ENCODE measurements at places on chromosomes 11 and 22. TPM values are rescaled to one million over a fixed set of nuclear protein-coding genes. Genes with fewer than 3 reads are reported as not detected.

The MFRP gene
- not detected for total RNA-seq

The MOV10L1 gene
- not detected for total RNA-seq

The CEP57 gene
- 53.7 TPM for total RNA-seq

The CCDC116 gene
- 0.19 TPM for total RNA-seq

The LINC01488 gene
- not detected for total RNA-seq

The PHLDA2 gene
- 1.6 TPM for total RNA-seq

The OR51B5 gene
- total RNA-seq = not detected

The FAM181B gene
- total RNA-seq = not detected

The WT1 gene
- not detected for total RNA-seq

The LARGE2 gene
- total RNA-seq = 3.0 TPM

The SCN4B gene
- total RNA-seq = not detected

Data from CD8-positive, alpha-beta T cell (primary cell).